ENCODE measurements at places on chromosomes 11 and 22.

- no peak for DNase-seq
Measured at GRCh38 chr11:99708928-99709672, 688.4 kb downstream of the CNTN5 start.

GRCh38 chr11:76768088-76768908, 14.9 kb upstream of the TSKU start:
- DNase-seq: peak; percentile 15

GRCh38 chr22:30282616-30283046, 6.7 kb downstream of the CASTOR1 start:
- no peak for DNase-seq

GRCh38 chr22:45285263-45286058, 712 bp downstream of the UPK3A start:
- DNase-seq: no peak

DNA sequence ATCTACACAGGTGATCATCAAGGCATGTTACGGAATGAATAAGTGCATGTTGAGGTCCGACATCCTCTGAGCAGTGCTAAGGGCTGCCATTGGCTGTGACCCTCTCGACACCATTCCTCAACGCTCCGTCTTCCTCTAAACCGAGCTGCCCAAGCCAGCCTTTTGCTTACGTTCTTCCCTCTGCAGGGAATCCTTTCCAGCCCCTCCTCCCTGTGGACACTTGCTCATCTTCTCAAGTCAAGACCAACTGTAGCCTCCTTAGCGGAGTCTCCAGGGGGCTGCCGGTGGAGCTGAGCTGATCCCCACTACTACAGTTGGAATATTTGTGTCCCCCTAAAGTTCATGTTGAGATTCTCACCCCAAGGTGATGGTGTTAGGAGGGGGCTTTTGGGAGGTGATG, 781.0 kb downstream of the TBC1D22A start:
- no peak for DNase-seq

GRCh38 chr11:36899800-36900199, 301.8 kb upstream of the RAG2 start:
- no peak for DNase-seq

- no peak for DNase-seq
Measured at GRCh38 chr11:32148895-32149294, 58.0 kb downstream of the RCN1 start.

DNA sequence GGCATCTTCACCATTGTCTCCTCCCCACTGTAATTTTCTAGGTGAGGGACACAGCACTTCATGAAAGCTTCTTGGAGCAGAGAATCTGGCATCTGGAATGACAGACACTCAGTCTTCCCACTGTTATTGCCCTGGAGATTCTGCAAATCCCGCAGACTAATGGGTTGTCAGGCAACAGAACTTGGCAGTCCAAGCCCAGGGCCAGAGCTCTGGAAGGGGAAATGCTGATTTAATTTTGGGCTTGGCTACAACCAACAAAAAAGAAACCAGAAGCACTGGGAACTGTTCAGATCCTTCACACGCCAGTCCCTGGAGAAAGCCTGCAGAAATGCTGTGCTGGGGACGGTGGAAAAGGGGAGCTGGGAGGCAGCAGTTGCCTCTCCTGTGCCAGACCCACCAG, 71.5 kb upstream of the BID start:
- DNase-seq: no peak

- no peak for DNase-seq
Measured at GRCh38 chr22:44348971-44349560, 36.3 kb upstream of the SHISAL1 start.

- no peak for DNase-seq
Measured at GRCh38 chr11:111792314-111792713, 26.1 kb upstream of the PPP2R1B start.

DNA sequence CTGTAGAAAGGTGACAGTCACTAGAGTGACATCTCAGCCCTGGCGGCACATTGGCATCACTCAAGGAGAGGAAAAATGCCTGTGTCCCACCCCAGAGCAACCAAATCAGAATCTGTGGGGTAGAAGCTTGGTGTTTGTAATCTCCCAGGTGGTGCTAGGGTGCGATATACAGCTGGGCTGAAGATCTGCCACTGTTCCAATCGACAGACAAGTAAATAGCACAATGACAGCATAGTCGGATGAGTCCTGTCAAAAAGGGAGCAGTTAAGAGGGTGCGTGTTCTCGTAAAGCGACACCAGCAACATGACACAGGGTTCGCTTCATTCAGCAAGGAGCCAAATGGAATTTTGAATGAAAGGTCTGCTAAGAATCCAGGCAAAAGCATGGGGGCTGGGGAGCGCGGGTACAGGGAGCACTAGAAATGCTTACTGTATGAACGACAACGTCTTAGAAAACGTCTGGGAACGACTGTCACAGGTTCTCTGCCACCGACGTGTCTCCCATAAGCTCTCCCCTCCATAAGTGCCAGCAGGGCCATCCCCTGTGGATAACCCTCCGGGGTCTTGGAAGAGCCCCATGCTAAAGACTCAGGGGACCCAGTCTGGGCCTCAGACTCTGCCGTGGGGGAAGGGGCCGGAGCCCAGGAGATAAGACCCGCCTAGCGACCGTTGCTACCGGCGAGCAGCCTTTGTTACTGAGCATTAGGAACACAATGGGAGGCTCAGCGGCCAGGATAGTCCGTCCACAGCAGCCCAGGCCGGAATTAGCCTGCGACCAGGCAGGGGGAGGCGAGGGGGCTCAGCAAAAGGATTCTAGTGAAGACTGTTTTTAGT, 20.8 kb downstream of the ADA2 start:
- DNase-seq: no peak

- no peak for DNase-seq
Measured at GRCh38 chr11:9150501-9150900, 59.1 kb upstream of the SCUBE2 start.

- DNase-seq: no peak
Measured at GRCh38 chr11:127472505-127472904, 471.9 kb upstream of the KIRREL3 start.

DNA sequence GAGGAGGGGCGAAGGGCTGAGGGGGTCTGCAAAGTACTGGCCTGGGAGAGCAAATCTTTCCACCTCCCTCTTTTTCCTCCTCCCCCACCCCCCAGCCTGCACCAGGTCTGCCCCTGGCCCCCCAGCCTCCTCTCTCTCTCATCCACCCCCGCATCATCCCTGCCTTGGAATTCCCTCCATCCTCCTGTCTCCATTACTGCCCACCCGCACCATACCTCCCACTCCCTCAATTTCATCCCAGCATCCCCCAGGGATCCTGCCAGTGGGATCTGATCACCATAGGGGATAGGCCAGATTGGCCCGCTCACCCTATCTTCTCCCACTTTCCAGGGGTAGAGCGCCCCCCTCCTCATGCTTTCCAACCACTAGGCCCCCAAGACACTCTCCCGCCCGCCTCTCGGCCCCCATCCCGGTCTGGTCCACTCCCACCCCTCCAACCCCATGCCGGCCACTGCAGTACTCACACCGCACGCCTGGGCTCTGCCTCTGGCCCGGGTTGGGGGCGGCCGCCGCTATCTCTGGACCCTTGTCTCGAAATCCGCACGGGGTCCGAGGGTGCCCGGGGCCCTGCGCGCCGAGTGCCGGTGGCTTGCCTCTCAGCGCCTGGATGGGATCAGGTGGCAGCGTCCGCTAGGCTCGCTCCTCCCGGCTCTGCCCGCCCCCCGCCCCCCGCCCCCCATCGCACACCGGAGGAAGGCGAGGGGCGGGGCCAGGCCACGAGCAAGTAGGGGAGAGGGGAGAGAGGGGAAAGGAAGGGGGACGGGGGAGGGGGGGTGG, at the start of gene GAL3ST3:
TSS of gene GAL3ST3 (minus strand) at position 615 of the 777 bp plus-strand sequence. CDS start 3,746 bp downstream, outside the sequence.
- no peak for DNase-seq

- DNase-seq: no peak
Measured at GRCh38 chr11:44637487-44637886, 72.0 kb downstream of the CD82 start.

GRCh38 chr11:72721689-72722049, 30.5 kb downstream of the ARAP1 start:
- no peak for DNase-seq

- no peak for DNase-seq
Measured at GRCh38 chr11:44684859-44685281, 41.9 kb upstream of the TSPAN18 start.

- no peak for DNase-seq
Measured at GRCh38 chr11:94862926-94863880, 95.0 kb downstream of the AMOTL1 start.

DNA sequence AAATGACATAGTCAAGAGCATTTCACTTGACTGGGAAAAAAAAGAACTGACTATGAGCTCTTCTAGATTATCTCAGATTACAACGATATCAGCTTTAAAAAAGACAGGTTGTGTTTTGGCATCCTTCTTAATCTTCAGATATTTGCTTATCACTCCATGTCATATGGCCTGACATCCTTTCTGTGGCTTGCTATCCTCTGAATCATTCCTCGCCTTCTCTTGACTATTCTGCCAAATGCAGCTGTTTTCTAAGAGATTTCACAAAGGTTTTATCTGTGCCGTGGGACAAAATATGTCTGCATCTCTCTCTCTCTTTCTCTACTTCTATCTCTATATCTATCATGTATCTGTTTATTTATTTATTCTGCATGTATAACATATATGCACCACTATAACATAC, 746.1 kb downstream of the CNTN5 start:
- no peak for DNase-seq

GRCh38 chr22:46479046-46479445, 58.4 kb downstream of the CELSR1 start:
- DNase-seq: no peak

DNA sequence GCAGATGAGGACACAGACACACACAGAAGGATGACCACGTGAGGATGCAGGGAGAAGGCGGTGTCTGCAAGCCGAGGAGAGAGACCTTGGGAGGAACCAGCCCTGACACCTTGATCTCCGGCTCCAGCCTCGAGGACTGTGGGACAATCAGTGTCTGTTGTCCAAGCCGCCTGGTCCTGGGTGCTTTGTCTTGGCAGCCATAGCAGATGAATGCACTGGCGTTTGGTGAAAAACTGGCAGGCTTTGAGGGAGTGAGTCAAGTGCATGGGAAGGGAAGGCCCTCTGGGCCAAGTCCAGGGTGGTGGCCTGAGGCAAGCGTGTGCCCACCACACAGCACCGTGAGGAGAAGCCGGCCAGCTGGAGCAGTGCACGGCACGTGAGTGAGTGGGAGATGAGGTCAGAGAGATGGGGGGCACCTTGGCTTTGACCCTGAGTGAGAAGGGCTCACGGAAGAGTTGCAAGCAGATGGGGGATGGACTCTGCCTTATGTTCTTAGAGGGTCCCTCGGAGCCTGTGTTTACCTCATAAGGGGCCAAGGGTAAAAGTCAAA, 12.4 kb upstream of the BRSK2 start:
- DNase-seq: no peak

DNA sequence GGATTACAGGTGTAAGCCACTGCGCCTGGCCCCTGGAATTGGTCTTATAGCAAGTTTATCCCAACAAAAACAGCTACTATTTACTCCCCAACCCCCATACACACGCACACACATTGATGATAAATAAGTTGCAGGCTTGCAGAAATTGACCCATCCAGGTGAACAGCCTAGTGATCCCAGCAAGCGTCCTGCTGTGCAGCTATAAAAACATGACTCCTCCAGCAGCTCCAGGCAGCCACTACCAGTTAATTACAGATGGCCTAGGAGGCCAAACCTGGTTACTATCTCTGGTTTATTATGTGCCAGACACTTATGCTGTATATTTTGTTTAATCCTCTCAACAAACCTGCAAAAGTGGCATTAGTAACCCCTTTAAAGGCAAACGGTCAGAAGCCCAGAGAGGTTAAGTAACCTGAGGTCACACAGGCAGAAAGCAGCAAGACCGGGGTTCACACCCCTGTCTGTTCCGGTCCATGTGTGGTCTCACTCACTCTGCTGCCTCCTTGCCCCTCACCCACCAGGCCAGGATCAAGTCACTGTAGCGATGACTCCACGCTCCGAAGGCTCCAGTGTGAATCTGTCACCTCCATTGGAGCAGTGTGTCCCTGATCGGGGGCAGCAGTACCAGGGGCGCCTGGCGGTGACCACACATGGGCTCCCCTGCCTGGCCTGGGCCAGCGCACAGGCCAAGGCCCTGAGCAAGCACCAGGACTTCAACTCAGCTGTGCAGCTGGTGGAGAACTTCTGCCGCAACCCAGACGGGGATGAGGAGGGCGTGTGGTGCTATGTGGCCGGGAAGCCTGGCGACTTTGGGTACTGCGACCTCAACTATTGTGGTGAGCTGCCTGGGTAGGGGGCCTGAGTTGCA, 6.6 kb downstream of the F2 start:
- no peak for DNase-seq

- no peak for DNase-seq
Measured at GRCh38 chr11:124633355-124633754, 10.7 kb downstream of the TBRG1 start.

DNA sequence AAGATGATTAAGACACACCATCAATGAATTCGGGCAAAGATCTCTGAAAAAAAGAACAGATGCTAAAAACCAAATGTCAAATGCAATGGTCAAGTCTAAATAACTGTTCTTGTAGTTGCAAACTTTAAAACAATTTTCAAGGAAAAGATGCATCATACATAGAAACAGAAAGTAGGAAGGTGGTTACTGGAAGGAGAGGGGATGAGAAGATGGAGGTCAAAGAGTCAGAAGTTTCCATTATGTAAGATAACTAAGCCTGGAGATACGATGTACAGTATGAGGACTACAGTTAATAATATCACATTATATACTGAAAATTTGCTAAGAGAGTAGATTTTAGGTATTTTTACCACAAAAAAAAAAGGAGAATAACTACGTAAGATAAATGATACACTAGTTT, 27.1 kb downstream of the CWF19L2 start:
- no peak for DNase-seq

GRCh38 chr11:12330485-12331231, 46.7 kb upstream of the PARVA start:
- peak; percentile 93 for DNase-seq

GRCh38 chr11:17541330-17541885, 2.8 kb downstream of the USH1C start:
- no peak for DNase-seq

GRCh38 chr11:75827562-75827961, 12.6 kb downstream of the UVRAG start:
- no peak for DNase-seq

DNA sequence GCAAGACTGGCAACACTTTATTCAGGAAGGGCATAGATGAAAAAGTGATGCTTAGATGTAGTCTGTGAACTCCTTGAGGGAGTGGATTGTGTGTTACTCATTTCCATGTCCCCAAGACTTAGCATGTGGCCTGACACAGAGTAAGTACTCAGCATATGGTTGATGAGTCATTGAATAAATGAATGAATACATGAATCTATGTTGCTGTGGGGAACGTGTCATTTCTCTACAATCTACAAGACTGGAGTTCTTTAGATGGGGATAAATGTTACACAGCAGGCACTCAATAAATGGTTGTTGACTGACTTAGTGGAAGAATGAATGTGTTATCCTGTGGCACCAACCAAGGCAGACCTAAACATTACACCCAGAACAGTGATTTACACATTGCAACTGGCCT, 17.9 kb downstream of the BPIFC start:
- DNase-seq: no peak

GRCh38 chr22:35835998-35836691, 118.5 kb downstream of the APOL5 start:
- DNase-seq: no peak
